DMS53 (cell line): ENCODE measurements at places on chromosomes 1 and 21.

DNA sequence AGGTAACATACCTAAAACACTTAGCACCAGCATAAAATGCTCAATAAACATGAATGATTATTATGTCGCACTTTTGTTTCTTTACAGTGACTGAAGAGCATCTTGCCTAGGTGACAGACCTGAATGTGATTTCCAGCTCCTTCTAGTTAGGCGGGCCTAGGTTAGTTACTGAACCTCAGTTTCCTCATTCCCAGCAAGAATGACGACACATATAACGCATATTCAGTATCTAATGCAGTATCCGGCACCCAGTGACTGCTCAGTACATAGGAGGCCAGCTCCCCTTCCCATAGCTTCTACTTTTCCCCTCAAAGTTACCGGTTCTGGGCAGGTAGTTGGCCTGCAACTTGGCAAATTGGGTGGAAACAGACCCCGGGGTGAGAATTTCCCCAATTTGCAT, 763 bp downstream of the AUNIP start:
- DNase-seq: peak; percentile 70

DNA sequence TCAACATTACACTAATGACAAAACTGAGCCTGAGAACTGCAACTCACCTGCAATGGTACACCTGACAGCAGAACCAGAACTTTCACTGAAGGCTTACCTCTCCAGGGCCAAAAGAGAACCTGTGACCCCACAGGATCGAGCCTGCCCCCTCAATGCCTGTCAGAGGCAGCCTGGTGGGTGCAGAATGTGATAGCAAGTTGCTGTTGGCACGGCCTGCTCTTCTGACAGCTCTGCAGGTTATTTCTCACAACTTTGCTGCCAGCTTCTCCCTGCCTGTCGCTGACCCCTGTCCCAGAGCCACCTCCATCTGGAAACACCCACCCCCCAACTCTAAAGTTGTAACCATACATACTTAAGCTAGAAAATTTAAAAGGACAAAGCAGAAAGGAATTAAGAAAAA, 35.2 kb downstream of the HIVEP3 start:
- DNase-seq: no peak

DNA sequence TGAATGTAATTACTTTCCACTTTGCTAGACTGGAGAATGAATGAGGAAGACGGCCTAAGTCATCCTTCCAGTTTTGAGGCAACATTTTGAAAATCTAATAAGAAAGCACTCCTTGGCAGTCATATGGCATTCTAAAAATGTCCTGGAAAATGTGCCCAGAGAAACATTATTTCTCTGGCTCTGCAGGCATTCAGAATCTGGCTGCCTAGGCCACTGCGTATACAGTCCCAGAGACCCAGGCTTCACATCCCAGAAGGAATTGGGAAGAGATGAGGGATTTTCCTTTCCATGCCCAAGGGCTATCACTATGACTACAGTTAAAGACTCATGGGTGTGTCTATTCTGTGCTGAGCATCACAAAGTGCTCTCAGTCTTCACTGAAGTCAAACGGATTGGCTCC, 92.9 kb downstream of the BEND5 start:
- DNase-seq: no peak

- no peak for DNase-seq
Observed at GRCh38 chr1:65045022-65045817, 78.9 kb upstream of the JAK1 start.

GRCh38 chr1:157803851-157804250, 16.1 kb downstream of the FCRL1 start:
- DNase-seq: no peak

GRCh38 chr1:155016231-155016831, 13.7 kb downstream of the ZBTB7B start:
- no peak for DNase-seq

DNA sequence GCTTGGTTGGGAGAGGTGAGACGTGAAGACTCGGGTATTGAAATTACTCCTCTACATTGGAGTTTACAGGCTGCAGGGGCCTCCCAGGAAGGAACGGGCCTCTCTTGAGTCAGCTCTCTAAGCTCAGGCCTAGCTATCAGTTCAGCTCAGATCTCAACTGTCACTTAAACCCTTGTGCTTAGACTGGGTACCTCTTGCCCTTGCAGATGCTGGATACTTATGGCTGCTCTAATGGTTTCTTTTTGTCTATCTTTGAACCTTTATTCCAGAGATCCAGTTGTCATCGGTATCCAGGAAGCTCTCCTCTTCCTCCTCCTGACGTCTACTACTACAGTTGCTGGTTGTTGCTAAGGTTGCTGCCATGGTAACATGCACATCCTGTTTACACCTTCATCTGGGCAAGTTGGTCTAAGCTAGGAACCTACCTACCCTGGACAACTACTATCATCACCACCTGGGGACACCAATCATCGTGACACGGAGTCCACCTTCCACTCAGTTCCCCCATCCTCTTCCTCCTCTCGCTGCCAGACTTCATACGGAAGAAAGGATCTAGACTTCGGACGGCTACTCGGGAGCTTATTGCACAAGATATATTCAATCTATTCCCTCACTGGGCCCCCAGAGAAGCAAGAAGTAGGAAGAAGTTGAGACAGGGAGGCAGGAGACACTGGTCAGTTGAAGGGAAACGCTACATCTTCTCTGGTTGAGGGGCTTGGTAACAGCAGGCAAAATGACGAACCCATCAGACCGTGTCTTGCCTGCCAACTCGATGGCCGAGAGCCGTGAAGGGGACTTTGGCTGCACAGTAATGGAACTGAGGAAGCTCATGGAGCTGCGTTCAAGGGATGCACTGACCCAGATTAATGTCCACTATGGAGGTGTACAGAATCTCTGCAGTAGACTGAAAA, 56.1 kb downstream of the ATP2B4 start:
- DNase-seq: peak; percentile 88

DNA sequence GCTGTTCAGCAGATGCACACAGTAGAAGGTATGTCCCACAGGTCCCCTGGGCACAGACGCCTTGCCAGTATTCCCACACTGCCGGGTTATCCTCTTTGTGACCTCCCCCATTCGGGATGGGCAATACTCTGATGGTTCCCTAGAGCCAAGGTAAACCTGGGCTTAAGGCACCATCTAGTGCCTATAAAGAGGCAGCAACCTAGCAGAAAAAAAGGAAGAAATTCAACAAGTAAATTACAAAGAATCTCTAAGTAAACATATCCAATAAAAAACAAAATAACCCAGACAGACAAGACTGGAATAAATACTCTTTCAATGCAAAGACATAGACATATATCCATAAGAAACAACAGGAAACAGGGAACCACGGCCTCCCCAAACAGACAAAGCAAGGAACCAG, 39.4 kb downstream of the HSF2BP start:
- peak; percentile 42 for DNase-seq
